ENCODE measurements at places on chromosomes 12 and 14. TPM values are rescaled to one million over a fixed set of nuclear protein-coding genes. Genes with fewer than 3 reads are reported as not detected.

DNA sequence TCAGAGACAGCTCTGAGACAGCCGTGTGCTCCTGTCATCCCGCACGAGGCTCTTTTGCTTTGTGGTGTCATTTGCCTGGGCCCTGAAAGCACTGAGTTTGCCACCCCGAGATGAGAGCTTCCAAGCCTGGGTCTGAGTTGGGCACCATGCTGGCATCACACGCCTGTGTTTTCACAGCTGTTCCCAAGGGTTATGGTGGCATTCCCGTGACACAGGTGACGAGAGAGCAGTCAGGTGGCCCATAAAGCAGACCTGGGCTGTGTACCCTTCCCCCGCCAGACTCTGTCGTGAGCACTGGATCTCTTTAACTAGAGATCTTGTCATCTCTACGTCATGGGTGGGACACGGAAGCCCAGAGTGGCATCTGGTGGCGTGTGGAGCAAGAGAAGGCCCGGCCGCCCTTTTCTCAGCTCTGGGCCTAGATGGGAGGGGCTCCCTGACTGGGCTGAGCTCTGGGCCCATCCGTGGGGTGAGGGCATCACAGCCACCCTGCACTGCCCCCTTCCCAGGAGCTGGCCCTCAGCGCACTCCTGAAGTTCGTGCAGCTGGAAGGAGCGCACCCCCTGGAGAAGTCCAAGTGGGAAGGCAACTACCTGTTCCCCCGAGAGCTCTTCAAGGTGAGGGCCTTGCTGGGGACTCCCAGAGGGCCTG, 2.6 kb downstream of the NOC4L start:
- peaks cover 18% of the 10 kb centered on the region for H3K4me1 ChIP-seq
- DNase-seq = no peak
- H3K4me3 ChIP-seq = no peak overlapping the region
- peaks cover 3% of the 10 kb centered on the region for H3K36me3 ChIP-seq
- H3K27ac ChIP-seq = no peak overlapping the region
- H3K27me3 ChIP-seq = no peaks in the 10 kb centered on the region

- H3K4me3 ChIP-seq = no peak overlapping the region
- H3K36me3 ChIP-seq = no peaks in the 10 kb centered on the region
- H3K27me3 ChIP-seq = no peaks in the 10 kb centered on the region
- H3K27ac ChIP-seq = no peak overlapping the region
- no peak for DNase-seq
- H3K4me1 ChIP-seq = peaks cover 98% of the 10 kb centered on the region
Measured at GRCh38 chr14:93012951-93013719, 90.2 kb downstream of the CHGA start.

- no peaks in the 10 kb centered on the region for H3K27me3 ChIP-seq
- no peaks in the 10 kb centered on the region for H3K4me1 ChIP-seq
- H3K27ac ChIP-seq = no peak overlapping the region
Measured at GRCh38 chr14:82084813-82085212, 551.2 kb upstream of the SEL1L start.

DNA sequence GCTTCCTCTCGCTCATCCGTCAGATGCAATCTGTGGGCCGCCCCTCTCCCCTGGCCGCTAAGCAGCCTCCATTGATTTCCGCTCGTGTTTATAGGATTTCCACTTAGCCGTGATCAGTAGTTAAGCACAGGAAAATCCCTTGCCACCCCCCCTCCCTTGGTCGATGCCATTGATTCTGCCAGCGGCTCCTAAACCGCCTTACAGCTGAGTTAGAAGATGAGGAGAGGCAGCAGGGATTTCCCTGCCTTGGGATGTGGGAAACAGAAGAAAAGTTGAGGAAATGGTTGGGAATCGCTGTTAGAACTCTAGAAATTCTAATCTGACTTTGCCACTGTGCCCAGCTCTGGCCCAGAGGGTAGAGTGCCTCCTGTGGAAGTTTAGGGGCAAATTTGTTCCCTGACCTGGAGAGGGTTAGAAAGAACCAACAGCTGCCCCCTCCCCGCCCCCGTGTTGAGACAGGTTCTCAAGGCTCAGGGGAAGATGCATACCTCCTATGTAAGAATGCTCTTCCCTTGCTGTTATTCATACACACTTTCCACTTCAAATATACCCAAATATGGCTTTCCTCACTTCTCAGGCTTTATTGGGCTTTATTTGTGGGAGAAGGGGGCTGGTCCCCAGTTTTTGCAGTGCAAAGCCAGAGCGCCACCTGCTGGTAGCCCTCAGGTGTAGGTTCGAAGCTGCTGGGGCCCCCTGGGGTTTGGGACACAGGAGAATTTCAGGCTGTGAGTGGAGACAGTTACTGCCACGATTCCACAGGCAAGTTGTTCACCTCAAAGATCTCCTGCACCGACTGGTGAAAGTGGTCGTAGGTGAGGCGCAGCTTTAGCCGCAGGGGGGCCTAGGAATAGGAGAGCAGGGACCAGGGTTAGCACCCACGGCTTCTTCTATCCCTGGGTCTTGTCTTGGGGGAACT, 3.2 kb downstream of the THTPA start:
- H3K27ac ChIP-seq = no peak overlapping the region
- peaks cover 19% of the 10 kb centered on the region for H3K4me1 ChIP-seq

- no peak overlapping the region for H3K27ac ChIP-seq
- no peak overlapping the region for H3K4me3 ChIP-seq
- H3K36me3 ChIP-seq = no peaks in the 10 kb centered on the region
- DNase-seq = no peak
- H3K27me3 ChIP-seq = no peaks in the 10 kb centered on the region
Measured at GRCh38 chr12:9347328-9348127, 139.3 kb upstream of the PZP start.

DNA sequence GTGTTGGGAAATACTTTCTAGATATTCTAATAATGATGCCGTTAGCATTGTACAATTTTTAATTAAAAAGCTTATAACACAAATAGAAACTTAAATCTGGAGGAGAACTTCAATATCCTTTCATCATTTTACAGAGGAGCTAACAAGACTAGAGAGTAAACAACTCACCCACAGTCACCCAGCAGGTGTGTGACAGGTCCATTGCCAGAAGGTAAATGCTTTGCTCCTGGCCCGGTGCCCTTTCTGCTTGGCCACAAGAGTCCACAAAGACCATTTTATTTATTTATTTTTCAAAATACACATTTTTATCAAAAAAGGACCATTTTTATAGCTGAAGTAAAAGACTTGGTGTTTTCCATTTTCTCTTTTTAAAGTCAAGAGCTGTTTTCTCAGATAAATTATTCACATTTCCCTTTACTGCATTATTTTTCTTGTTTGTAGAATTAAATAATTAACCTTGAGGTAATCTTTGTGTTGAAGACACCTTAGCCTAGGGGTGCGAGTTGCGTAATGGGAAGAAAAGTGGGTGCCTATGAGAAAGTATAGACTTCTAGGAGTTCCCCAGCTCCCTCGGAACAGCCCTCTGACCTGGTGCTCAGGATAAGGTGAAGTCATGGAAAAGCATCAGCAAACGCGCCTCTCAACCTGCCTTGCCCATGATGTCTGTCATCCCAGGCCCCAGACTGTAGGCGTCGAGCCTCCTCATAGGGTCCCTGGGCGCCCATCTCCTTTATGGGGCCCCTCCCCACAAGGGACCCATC, 26.3 kb upstream of the AMIGO2 start:
- H3K4me3 ChIP-seq = no peak overlapping the region
- no peaks in the 10 kb centered on the region for H3K27me3 ChIP-seq
- H3K27ac ChIP-seq = no peak overlapping the region
- DNase-seq = peak; percentile 13
- no peaks in the 10 kb centered on the region for H3K4me1 ChIP-seq
- H3K36me3 ChIP-seq = no peaks in the 10 kb centered on the region

GRCh38 chr12:71220260-71220659, 62.5 kb upstream of the TSPAN8 start:
- H3K36me3 ChIP-seq = no peaks in the 10 kb centered on the region
- H3K4me3 ChIP-seq = no peak overlapping the region
- no peaks in the 10 kb centered on the region for H3K27me3 ChIP-seq
- H3K27ac ChIP-seq = no peak overlapping the region
- no peak for DNase-seq

DNA sequence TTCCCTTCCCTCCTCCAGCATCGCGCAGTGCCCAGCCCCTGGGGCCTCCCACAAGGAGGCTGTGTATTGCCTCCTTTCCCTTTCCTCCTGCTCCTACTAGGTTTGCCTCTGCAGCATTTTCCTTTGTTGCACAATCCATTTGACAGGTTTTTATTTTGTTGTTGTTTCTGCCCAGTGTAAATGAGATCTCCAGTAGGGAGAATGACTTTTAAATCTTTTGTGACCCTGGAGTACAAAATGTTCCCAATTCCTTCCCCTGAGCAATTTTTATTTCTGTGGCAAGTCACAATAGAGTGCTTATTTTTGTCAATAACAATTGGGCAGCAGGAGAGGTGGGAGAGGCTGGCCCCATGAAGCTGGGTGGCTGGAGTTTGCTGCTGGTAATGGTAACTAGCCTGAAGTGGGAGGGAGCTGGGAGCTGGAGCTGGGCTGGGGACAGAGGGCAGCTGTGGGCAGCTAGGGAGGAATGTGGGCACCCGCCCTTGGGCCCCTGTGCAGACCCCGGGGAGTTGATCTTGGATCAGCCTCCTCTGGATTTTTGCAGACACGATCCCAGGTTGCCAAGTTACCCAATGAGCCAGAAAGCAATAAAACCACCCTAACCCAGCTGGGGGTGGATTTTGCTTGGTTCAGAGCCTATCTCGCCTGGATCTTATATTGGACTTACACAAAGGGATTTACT, 160.1 kb downstream of the KTN1 start:
- H3K36me3 ChIP-seq = no peaks in the 10 kb centered on the region
- no peak overlapping the region for H3K4me3 ChIP-seq
- H3K27me3 ChIP-seq = no peaks in the 10 kb centered on the region
- H3K4me1 ChIP-seq = peaks cover 12% of the 10 kb centered on the region
- peak; percentile 26 for DNase-seq

DNA sequence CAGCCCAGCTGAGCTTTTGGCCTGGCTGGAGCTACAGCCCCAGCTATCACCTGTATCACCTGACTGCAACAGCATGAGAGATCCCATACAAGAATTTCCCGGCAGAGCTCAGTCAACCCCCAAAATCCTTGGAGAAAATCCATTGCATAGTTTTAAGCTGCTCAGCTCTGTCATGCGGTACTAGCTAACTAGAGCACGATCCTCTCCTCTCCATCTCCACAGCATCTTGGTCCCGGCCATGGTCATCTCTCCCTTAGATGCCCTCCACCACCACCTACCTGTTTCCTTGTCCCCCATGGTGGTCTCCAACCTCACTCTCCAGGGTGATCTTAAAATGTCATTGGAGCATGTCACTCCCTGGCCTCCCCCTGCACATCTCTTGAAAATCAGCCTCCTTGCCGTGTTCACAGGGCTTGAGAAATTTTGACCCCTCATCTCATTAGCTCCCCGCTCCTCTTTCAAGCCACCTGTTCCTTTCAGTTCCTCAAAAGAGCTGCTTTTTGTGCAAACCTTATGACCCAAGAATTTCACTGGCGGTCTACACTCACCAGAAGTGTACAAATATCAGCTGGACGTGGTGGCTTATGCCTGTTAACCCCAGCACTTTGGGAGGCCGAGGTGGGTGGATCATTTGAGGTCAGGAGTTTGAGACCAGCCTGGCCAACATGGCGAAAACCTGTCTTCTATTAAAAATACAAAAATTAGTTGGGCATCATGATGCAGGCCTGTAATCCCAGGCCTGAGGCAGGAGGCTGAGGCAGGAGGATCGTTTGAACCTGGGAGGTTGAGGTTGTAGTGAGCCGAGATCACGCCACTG, 8.1 kb upstream of the CLMN start:
- H3K36me3 ChIP-seq = no peaks in the 10 kb centered on the region
- no peak overlapping the region for H3K27ac ChIP-seq
- no peaks in the 10 kb centered on the region for H3K27me3 ChIP-seq
- DNase-seq = no peak
- H3K4me3 ChIP-seq = no peak overlapping the region

- peaks cover 4% of the 10 kb centered on the region for H3K4me1 ChIP-seq
- no peak overlapping the region for H3K4me3 ChIP-seq
- no peaks in the 10 kb centered on the region for H3K27me3 ChIP-seq
Measured at GRCh38 chr12:56749853-56750252, 2.3 kb downstream of the PRIM1 start.

- DNase-seq = no peak
- no peaks in the 10 kb centered on the region for H3K4me1 ChIP-seq
- no peak overlapping the region for H3K4me3 ChIP-seq
- no peak overlapping the region for H3K27ac ChIP-seq
- no peaks in the 10 kb centered on the region for H3K36me3 ChIP-seq
- H3K27me3 ChIP-seq = no peaks in the 10 kb centered on the region
Measured at GRCh38 chr12:40336573-40337199, 111.9 kb downstream of the LRRK2 start.

DNA sequence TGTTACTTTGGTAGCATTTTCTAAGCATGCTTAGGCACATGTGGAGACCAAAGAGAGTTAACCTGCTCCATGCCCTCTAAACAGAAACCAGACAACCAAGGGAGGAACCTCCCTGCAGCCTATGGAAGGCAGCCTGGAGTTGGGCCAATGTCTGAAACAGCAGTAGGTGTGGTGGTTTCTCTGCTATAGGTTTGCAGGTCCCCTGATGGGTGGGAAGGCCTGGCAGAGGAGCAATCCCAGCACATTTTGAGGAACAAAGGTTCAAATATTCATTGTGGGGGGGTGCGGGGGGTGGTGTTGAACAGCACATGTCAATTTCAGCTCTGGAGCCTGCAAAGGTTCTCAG, 65.4 kb downstream of the DACT1 start:
- H3K4me1 ChIP-seq = peaks cover 4% of the 10 kb centered on the region
- no peak overlapping the region for H3K4me3 ChIP-seq
- H3K36me3 ChIP-seq = no peaks in the 10 kb centered on the region
- DNase-seq = no peak
- H3K27ac ChIP-seq = no peak overlapping the region

DNA sequence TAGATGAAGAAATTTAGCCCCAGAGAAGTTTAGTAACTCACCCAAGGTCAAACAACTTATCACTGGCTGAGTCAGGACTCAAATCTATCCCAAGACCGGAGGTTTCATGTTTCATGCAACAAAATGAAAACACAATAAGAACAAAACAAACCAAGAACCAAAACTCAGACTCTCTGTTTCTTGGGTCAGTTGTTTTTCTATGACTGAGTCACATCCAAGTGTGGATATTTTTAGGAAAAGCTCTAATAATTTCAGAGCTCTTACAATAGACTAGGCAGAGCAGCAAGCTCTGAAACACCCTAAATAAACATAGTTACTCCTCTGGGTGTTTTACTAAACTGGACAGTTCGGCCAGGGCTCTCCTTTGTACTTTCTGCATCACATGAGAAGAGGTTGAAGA, 87.6 kb upstream of the PRB2 start:
- H3K36me3 ChIP-seq = no peaks in the 10 kb centered on the region
- H3K4me1 ChIP-seq = no peaks in the 10 kb centered on the region
- peak; percentile 28 for DNase-seq
- no peaks in the 10 kb centered on the region for H3K27me3 ChIP-seq

GRCh38 chr14:36022765-36023410, 153.6 kb downstream of the PTCSC3 start:
- H3K27me3 ChIP-seq = no peaks in the 10 kb centered on the region
- H3K36me3 ChIP-seq = no peaks in the 10 kb centered on the region
- no peak overlapping the region for H3K4me3 ChIP-seq
- H3K4me1 ChIP-seq = no peaks in the 10 kb centered on the region

GRCh38 chr14:23361320-23361719, 3.7 kb downstream of the EFS start:
- no peak overlapping the region for H3K4me3 ChIP-seq
- H3K27ac ChIP-seq = no peak overlapping the region
- peaks cover 13% of the 10 kb centered on the region for H3K4me1 ChIP-seq
- no peaks in the 10 kb centered on the region for H3K36me3 ChIP-seq
- no peak for DNase-seq
- H3K27me3 ChIP-seq = no peaks in the 10 kb centered on the region

Gene ZFYVE1
- total RNA-seq = 21.9 TPM

Gene DEPDC4
- 0.79 TPM for total RNA-seq

Gene MAX
- 56.7 TPM for total RNA-seq

Gene RARG
- total RNA-seq = 21.2 TPM

Gene CFAP54
- total RNA-seq = 3.0 TPM

Measured in thyroid gland (tissue), 4 donors.